ENCODE measurements at places on chromosomes 1 and 21. TPM values are rescaled to one million over a fixed set of nuclear protein-coding genes. Genes with fewer than 3 reads are reported as not detected.

GRCh38 chr1:61338899-61339298 lies 256.5 kb downstream of the NFIA start:
- no peak for DNase-seq

DNA sequence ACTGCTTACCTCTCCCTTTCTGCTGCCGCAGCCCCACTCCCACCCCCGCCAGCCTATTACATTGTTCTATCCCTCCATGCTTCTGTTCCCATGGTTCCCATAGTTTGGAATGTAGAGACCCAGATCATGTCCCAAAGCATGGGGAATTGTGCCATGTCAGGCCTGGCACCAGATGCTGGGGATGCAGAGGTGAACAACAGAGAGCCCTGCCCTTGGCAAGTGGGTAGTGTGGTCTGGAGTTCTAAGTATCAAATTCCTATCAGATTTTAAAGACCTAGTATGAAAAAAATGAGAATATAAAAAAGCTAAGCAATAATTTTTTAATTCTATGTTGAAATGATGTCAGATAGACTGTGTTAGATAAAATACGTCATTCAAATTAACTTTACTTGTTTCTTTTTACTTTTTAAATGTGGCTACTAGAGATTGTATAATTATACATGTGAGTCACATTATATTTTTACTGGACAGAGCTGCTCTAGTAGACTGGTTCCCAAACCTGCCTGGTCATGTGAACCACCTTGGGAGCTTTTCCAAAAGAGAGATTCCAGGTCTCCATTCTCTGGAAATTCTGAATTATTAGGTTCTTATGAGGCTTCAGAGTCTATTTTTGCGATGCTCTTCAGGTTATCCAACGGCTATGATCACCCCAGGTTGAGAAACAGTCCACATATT lies 113.0 kb upstream of the DAB1 start:
- DNase-seq = no peak

GRCh38 chr21:31124010-31124409 lies 85.7 kb upstream of the KRTAP19-8 start:
- no peak for DNase-seq

DNA sequence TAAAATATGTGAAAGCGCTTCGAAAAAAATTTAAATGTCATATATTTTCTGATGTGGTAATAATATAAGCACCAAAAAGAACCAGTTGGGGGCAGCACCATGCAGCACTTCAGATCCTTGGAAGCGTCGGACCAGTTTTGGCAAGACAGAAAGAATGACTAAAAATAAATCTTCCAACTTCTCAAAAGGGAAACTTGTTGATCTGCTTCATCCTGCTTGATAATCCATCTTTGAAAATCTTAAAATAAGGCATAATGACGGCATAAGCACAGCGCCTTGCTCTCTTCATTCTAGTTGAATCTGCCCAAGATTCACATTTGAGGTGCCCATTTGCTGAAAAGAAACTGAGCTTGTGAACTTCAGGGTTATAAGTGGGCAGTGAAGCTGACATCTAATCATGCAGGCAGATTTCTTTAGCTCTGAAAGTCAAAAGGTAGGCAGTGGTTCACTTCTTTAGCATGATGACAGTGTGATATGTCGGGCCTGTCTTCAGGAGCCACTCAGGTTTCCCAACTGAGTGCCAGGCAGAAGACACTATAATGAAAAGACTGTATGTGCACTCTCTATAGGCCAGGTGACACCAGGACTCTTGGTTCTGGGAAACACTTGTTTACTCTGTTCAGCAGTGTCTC lies 19.8 kb upstream of the MUTYH start:
- DNase-seq = no peak

- no peak for DNase-seq
Observed at GRCh38 chr1:28208818-28209441, 23.9 kb downstream of the DNAJC8 start.

DNA sequence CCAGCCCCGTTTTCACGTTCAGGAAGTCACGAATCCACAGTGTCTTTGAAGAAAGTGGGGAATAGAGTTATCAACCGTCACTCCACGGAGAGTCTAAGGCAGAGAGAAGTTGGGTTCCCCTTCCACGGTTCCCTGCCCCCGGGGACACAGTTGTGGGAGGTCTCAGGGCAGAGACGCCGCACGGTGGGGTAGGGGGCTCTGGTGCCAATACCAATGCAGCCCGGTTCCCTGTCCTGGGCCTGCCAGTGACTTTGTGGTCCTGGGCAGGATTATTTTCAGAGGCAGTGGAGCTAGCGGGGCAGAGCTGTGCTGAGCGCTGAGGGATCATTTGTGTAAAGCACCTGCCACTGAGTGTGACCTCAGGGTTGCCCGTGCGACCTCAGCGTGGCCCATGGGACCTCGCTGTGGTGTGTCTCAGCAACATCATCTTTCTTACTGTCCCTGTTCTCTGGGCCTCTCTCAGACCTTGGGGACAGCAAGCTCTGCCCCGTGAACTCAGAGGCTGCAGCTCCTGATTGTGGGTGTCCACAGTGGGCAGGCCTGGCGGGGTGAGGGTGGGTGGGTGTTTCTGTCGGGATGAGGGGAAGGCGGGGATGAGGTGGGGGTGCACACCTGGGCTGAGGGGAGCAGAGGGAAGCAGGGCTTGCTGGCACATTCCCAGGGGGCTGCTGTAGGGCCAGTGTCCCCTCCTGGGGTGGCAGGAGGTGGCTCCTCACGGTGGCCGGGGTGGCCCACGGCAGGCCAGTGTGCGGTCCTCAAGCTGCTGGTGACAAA lies 65.2 kb downstream of the AGPAT3 start:
- DNase-seq = no peak

DNA sequence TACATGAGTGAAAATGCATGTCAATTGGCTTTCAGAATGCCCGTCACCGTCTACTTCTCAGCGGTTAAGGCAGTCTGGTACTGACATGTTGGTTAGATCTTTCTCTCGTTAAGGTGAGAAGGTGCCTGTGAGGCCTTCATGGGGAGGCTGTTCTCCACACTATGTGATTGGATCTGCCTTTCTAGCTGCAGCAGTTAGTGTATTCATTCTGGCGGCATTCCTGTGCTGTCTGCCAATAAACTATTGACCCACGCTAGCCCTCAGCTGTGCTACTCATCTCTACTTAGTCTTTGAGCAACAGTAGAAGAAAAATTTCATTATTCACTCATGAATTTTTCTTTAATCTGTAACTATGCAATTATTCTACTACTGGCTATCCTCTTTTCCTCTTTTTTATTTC lies 32.0 kb downstream of the CCSAP start:
- DNase-seq = no peak

DNA sequence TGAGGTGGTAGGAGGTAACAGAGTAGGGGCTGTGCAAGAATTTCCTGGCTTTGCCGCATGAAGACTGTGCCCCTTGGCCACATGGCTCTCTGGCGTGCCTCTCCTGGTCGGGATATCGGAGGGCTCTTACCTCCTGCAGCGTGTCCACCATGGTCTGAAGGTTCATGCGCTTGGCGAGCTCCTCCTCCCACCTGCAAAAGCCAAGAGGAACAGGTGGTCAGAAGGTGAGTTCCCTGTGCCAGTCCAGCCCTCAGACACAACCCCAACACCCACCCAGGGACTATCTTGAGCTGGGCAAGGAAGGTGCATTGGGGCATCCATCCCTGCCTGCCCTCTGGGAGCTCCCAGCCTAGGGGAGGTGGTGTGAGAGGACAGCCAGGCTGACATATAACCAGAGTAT lies 18.6 kb upstream of the ALDH4A1 start:
- no peak for DNase-seq

GRCh38 chr1:216682752-216683151 lies 40.5 kb downstream of the ESRRG start:
- no peak for DNase-seq

DNA sequence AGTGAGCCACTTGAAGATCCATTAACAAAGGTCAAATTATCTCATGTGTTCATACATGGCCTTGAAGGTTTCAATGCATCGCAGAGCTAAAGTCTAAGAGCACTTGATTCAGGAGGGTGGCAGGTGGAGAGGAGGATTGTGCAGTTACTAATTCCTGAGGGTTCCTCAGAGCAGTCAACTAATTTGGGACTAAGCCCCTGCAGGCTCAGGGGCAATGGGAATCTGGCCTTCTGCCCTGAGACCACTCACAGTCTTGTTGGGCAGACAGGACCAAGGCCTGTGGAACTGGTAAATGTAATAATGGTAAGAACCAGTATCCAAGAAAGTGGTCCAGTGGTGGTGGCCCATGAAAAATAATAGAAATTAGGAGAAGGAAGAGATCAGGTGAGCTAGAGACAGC lies 127.4 kb upstream of the HMGB4 start:
- DNase-seq = no peak

DNA sequence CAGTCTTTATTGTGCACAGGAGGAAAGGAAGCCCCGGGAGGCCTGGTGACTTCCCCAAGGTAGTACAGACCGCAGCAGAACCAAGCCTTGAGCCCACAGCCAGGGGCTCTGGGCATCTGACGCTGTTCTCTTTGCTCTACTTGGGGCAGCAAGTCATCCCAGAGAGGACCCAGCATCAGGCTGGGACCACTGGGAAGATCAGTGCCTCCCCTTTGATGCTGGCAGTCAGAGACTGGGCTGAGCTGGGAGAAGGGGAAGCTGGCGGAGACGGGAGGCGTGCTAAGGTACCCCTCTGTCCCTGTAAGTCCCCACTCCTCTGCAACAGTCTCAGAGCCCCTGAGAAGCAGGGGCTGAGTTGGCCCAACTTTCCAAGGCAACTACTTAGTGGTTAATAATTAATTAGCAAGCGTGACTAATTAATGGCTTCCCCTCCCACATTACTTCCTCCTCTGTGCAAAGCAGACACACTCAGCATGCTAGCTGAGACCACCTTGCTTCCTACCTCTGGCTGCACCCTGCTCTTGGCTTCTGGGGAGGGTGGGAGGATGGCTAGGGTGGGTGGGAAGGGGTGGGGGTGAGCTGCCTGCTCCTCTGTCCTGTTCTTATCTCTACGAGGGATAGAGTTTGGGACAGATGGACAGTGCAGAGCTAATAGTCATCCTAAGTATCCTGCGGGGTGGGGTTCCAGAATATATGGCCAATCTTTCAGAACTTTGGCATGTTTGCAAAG lies 1.3 kb downstream of the INAVA start:
- DNase-seq = no peak

DNA sequence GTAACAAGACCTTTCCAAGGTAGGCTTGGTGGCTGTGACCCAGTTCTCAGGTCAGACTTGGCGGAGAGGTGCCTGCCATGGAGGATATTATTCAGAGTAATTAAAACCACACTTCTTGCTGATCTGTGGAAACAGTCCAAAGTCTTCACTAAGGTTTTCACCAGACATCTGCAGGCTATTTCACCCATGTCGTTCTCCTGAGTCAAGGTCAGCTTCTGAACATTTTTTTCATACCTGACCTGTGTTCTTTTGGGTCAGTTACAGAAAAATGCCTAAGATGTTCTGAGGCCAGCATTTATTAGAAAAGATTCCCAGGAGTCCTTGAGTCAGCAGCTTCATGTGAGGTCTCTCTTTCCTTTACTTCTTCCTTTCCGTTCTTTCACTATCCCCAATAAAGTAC lies 54.9 kb downstream of the RGL1 start:
- DNase-seq = no peak

DNA sequence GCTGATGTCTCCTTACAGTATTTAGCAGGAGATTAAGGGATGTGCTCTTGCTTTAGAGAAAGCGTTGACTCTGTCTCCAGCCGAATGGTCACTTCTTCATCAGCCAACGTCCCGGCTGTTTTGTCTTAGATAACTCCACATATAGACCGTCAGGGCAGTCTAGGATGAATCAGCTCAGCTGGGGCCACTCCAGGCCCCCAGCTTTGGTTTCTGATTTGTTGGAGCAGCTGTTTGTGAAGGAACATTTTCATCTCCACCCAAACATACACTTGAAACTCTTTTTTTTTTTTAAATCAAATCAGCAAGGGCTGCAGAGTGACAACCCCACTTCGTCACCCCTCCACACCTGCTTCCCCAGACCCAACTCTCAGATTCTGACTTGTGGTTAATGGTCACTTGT lies 206.1 kb upstream of the GALNT2 start:
- no peak for DNase-seq

DNA sequence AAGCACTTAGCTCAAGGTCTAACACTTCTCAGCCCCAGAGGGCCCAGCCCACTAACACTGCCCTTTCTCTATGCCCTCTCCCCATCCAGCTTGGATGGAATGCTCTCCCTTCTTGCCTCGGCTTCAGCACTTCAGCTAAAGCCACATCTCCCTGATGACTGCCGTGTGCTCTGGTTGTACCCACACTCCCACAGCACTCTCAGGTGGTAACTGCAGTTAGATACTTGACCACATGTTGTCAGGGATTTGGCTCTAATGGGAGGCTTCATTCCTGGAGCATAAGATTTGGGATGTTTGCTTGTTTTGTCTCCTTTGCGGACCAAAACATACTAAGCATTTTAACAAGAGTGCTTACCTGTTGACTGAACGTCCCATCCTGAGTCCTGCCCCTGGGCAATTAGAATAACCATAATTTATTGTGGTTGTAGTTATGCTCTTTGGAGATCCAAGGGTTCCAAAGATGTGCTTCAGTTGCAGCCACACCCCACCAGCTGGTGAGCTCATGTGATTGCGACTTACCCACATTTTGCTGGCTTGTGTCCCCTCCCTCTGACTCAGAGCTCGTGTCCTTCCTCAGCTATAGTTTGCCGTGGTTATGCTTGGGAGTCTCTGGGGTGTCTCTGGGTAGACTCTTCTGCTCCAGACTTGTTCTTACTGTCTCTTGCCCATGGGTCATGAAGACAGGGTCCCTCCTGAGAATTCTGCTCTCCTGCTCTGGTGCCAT lies 7.7 kb upstream of the SLC26A9 start:
- DNase-seq = no peak

DNA sequence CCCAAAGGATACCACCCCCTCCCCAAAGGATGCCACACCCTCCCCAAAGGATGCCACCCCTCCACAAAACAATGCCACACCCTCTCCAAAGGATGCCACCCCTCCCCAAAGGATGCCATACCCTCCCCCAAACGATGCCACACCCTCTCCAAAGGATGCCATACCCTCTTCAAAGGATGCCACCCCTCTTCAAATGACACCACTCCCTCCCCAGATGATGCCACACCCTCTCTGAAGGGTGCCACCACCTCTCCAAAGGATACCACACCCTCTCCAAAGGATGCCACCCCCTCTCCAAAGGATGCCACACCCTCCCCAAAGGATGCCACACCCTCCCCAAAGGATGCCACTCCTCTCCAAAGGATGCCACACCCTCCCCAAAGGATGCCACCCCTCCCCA lies 21.6 kb upstream of the TRIM17 start:
- DNase-seq = no peak

HNRNPCL4 gene
- not detected for total RNA-seq

SMPDL3B gene
- total RNA-seq = 15.4 TPM

MTX1 gene
- 27.9 TPM for total RNA-seq

SLC16A4 gene
- 9.6 TPM for total RNA-seq

MR1 gene
- total RNA-seq = 61.4 TPM

PERM1 gene
- not detected for total RNA-seq

CFAP74 gene
- total RNA-seq = 6.6 TPM

SLFNL1 gene
- total RNA-seq = 4.8 TPM

SOD1 gene
- total RNA-seq = 160 TPM

TPM3 gene
- 334 TPM for total RNA-seq
